Cardiac muscle cell (in vitro differentiated cells and primary cell): ENCODE measurements at places on chromosomes 5 and 9. TPM values are rescaled to one million over a fixed set of nuclear protein-coding genes. Genes with fewer than 3 reads are reported as not detected.
A peak's percentile ranks its signal among the peaks of the same experiment; 100 is the strongest.

NAIP gene
- polyA plus RNA-seq = 5.2 and 5.6 TPM in 2 replicates

PCDHGB6 gene
- 26.1 and 44.1 TPM in 2 replicates for polyA plus RNA-seq

- H3K27ac ChIP-seq = peak overlapping the region; percentile 45
- DNase-seq = no peak
- no peaks in the 10 kb centered on the region for H3K36me3 ChIP-seq
- H3K4me3 ChIP-seq = no peak overlapping the region
- H3K4me1 ChIP-seq = peaks cover 35% of the 10 kb centered on the region
- H3K27me3 ChIP-seq = no peaks in the 10 kb centered on the region
These were observed 27.2 kb upstream of the ELL2 start for GRCh38 chr5:95988877-95989276.

DNA sequence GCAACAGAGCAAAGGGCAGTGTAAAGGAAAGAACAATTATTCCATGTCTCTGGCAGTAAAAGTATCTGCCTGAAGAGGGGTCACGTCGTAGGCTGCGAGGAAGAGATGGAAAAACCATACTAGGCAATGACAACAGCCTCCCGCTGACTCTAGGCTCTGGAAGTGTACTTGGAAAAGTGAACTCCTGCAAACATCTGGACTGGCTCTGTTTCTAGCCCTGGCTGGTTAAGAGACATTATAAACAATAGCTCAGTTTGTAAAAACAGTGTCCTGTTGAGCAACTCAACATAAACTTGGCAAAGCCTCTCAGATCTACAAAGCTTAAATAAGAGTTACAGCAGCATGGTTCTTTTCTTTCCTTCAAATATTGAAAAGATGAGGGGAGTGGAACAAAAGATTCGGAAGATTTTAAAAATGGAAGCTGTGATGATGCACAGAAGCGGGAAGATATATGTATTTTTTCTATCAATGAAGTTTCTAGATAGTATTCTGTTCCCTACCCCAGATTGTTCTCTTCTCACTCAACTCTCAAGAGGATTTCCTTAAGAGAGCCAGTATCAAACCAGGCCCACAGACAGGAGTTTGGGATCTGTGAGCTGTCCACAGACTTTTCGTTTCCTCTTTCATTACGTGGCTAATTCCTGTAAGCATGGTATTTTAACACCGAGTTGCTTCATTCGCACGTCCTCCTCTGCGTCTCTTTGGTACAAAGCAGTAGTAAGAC lies 79.4 kb downstream of the SPTLC1 start:
- H3K4me3 ChIP-seq = no peak overlapping the region
- DNase-seq = peak; percentile 91
- H3K27me3 ChIP-seq = no peaks in the 10 kb centered on the region
- peaks cover 27% of the 10 kb centered on the region for H3K36me3 ChIP-seq
- no peak overlapping the region for H3K27ac ChIP-seq

DNA sequence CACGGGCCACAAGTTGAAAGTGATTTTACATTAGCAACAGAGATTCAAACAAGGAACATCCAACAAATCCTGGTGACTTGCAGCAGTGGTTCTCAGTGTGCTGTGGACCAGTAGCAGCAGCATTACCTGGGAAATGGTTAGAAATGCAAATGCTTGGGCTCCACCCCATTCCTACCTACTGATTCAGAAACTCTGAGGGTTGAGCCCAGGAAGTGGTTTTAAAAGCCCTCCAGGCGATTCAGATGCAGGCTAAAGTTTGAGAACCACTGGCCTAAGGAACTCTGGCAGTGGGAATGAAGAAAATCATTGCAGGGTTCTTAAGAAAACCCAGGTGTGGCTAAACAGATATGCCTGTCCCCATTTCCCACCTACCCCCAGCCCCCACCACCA lies 398.8 kb downstream of the ENC1 start:
- H3K27me3 ChIP-seq = no peaks in the 10 kb centered on the region
- H3K36me3 ChIP-seq = no peaks in the 10 kb centered on the region
- H3K4me3 ChIP-seq = no peak overlapping the region
- H3K27ac ChIP-seq = no peak overlapping the region
- DNase-seq = no peak
- no peaks in the 10 kb centered on the region for H3K4me1 ChIP-seq

GRCh38 chr9:33851301-33851700 lies 34.3 kb downstream of the UBE2R2 start:
- DNase-seq = no peak
- no peaks in the 10 kb centered on the region for H3K36me3 ChIP-seq

DNA sequence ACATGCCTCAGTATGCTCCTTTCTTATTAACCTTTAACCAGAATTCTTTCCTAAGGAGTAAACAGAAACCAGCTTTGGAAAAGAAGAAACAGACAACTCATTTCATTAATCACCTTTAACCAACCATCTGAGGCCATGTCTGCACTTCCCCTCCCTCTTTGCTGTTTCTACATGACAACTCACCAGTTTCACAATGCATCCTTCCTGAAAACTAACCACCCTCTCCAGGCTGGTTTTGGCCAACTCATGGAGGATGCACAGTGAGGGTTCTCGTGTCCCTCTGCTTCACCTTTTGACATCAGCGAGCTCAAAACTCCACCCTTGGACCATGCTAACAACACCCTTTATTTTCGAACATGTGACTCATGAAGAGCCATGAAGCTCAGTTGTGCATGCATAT lies 244.1 kb downstream of the ELAVL2 start:
- no peaks in the 10 kb centered on the region for H3K36me3 ChIP-seq
- H3K4me3 ChIP-seq = no peak overlapping the region
- no peaks in the 10 kb centered on the region for H3K27me3 ChIP-seq
- peaks cover 7% of the 10 kb centered on the region for H3K4me1 ChIP-seq

- H3K4me1 ChIP-seq = no peaks in the 10 kb centered on the region
- no peak overlapping the region for H3K4me3 ChIP-seq
- no peaks in the 10 kb centered on the region for H3K36me3 ChIP-seq
- DNase-seq = no peak
These were observed 199.0 kb downstream of the SLIT3 start for GRCh38 chr5:169101966-169102365.

- no peak overlapping the region for H3K4me3 ChIP-seq
- peaks cover 17% of the 10 kb centered on the region for H3K4me1 ChIP-seq
- peak; percentile 45 for DNase-seq
- H3K27me3 ChIP-seq = no peaks in the 10 kb centered on the region
These were observed 8.7 kb downstream of the SERINC5 start for GRCh38 chr5:80246995-80247729.

- DNase-seq = peak; percentile 44
- H3K4me1 ChIP-seq = no peaks in the 10 kb centered on the region
- no peak overlapping the region for H3K27ac ChIP-seq
- H3K36me3 ChIP-seq = no peaks in the 10 kb centered on the region
These were observed 288.9 kb downstream of the RAB3C start for GRCh38 chr5:58871648-58872242.

DNA sequence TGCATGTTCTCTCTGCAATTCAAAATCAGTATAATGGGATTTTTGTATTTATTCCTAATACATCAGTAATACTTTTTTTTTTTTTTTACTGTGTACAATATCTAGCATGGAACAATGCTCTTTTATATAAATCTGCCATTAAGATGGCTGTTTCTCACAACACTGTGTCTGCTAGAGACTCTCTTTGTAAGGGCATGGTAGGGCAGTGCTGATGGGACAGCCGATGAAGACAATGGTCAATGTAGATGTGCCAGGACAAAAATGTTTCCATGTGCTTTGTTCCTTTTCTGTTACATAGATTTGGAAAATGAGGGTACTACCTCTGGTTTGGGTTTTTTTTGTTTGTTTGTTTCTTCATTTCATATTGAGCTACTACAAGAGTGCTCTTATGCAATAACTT lies 95.3 kb upstream of the ITGA2 start:
- peaks cover 5% of the 10 kb centered on the region for H3K4me1 ChIP-seq
- H3K4me3 ChIP-seq = no peak overlapping the region
- no peak overlapping the region for H3K27ac ChIP-seq
- no peaks in the 10 kb centered on the region for H3K36me3 ChIP-seq

DNA sequence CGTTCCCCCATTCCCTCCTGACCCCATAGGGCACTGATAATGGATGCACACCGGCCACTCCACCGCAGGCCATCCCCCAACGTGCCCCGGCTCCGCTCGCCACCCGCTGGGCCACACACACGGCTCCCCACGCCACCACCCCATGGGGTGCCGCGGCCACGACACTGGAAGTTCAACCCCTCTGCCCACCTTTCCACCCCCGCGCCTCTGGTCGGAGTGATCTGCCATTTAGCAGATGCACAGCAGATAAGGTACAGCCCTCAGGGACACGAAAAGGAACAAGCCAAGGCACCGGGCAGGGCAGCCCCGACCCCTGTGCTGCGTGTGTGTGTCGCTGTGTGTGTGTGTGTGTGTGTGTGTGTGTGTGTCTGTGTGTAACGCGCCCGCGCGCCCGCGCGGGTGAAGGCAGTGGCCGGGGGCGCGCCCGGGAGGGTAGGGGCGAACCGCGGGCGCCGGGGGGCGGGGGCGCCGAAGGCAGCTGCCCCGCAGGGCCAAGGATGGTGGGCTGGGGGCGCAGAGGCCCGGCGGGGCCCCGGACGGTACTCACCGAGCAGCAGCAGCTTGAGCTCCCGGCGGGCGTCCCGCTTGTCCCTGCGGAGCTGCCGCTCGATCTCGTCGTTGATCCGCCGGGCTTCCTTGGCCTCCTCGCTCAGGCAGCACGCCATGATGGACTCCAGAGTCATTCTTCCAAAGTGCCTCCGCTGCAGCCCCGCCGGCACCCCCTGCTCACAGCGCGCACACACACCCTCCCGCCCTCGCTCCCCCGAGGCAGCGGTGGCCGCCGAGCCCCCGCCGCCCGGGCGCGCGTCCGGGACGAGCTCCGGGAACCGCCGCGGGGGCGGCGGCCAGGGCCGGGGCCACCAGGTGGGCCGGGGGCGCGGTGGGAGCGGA lies 813 bp downstream of the GNAQ start:
- no peaks in the 10 kb centered on the region for H3K36me3 ChIP-seq
- H3K27me3 ChIP-seq = no peaks in the 10 kb centered on the region
- peak; percentile 51 for DNase-seq
- peak overlapping the region; percentile 83 for H3K4me3 ChIP-seq
- peaks cover 26% of the 10 kb centered on the region for H3K4me1 ChIP-seq
- H3K27ac ChIP-seq = peak overlapping the region; percentile 97

DNA sequence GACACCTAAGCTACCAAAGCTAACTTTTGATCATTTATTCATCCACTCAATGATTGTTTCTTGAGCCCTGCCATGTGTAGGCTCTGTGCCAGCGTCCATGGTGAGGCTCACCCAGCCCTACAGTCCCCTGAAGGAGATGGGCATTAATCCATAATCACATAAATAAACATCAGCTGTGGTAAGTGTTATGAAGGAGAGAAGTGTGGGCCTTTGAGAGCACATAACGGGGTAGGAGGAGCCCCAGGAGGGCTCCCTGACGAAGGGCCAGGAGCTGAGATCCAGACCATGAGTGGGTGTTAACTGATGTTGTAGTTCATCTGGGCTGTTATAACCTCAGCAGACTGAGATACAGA lies 53.9 kb upstream of the AFAP1L1 start:
- DNase-seq = no peak
- no peaks in the 10 kb centered on the region for H3K4me1 ChIP-seq
- H3K36me3 ChIP-seq = no peaks in the 10 kb centered on the region
- no peaks in the 10 kb centered on the region for H3K27me3 ChIP-seq

GRCh38 chr5:73387149-73387591 lies 61.4 kb downstream of the FOXD1 start:
- H3K27ac ChIP-seq = no peak overlapping the region
- H3K36me3 ChIP-seq = no peaks in the 10 kb centered on the region
- no peak for DNase-seq
- H3K4me1 ChIP-seq = no peaks in the 10 kb centered on the region
- H3K27me3 ChIP-seq = no peaks in the 10 kb centered on the region

DNA sequence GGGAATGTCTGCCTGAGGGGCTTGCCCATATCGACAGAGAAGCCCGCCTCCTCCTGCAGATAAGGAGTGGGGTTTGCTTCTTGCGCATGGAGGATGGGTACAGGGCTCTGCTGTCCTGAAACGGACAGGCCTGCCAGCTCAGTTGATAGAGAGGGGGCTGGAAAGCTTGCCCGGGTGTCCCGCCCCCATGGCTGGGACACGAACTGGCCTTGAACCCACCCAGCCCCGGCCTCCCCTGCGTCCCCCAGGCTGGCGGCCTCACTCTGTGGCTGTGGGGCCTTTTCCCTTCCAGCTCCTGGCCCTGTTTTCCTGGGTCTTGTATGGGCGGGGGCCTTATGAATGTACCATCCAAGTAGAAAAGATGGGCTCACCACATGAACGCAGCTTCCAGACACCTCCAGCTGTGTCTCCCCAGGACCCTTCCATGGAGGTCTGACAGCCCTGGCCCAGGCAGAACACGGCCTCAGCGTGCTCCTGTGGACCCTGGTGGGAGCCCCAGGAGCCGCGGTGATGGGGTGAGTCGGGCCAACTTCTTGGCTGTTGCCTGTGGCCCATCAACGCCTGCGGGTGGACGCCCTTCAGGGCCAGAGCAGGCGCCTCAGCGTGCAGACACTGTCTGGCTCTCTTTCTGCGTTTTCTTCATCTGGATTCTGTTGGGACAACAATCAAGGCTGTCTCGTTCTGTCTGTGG lies 15.9 kb upstream of the SLC2A6 start:
- DNase-seq = no peak
- no peak overlapping the region for H3K27ac ChIP-seq
- peaks cover 6% of the 10 kb centered on the region for H3K4me1 ChIP-seq
- H3K4me3 ChIP-seq = no peak overlapping the region

DNA sequence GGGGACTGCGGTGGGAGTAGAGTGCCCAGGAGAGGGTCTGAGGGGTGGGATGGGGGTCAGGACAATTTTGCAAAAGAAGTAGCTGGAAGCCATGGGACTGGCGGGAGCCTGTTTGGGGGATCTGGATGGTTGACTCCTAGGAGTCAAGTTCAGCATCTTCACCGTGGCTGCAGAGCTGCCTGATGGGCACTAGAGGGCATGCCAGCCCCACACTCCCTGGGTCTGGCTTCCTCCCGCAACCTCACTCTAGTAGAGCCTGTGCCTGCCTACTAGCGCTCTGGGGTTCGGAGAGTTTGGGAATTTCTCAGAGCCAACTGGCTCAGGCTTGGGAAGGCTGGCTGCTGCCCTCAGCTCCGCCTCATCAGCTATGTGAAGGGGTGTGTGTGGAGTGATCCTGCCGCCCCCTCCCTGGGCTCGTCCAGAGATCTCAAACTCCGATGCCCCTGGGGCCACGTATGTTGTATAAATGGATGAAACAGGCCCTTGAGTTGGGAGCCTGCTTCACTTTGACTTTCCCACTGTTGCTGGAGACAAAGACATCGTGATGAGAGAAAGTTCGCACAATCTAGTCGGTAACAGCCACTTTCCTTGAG lies 10.8 kb downstream of the TSPAN17 start:
- peak; percentile 79 for DNase-seq
- H3K4me1 ChIP-seq = no peaks in the 10 kb centered on the region
- peaks cover 5% of the 10 kb centered on the region for H3K36me3 ChIP-seq
- H3K27me3 ChIP-seq = no peaks in the 10 kb centered on the region
